NCI-H2227 treated with DMSO at 0.1 percent for 48 hours (cell line): ENCODE measurements at places on chromosomes 7 and 10.
A peak's percentile ranks its signal among the peaks of the same experiment; 100 is the strongest.

DNA sequence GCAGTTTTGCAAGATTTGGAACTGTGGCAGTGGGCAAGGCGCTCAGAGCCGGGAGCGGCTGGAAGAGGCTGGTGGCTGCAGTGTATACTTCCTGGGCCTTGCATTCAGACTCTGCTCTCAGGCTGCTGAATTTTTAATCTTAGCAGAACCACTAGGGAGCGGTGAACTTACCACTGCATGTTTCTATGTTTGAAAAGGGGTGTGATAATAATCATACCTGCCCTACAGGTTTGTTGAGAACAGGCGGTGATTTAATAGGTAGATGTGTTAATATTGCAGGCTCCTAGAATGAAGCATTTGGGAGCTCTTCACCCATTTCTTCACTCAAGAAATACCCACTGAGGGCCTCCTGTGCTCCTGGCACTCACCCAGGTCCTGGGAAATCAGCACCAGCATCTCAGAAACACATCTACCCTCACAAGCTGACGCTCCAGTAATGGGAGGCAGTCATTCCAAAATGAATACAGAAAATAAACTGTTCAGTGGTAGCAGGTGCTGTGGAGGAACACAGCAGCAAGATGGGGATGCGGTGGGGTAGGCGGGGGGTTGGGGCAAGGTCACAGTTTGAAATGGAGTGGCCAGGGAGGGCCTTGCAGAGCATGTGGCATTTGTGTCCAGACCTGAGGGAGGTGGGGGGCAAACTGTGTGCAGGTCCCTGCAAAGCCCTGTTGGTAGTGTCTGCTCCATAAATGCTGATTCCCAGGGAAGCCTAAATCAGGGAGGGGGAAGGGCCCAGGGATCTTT lies 41.0 kb downstream of the VWA2 start:
- no peak for DNase-seq

DNA sequence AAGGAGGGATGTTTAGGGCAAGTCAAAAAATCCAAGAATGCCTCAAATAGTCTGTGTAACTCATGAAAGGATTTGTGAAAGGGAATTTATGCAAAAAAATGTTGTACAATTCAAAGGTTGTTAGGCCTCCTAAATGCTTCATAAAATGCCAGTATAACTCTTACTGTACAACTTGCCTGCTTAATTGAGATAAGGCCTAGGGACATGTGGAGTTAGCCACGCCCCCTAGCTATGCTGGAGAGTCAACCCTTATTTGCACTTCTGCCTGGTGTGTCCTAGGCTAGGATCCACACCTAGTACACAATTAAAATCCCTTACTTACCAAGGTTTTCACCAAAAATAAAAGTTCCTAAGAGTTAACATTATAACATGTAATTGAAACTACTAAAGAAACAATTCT lies 77.2 kb downstream of the ZNF680 start:
- no peak for DNase-seq

- DNase-seq: no peak
These were observed 63.0 kb downstream of the HDAC9 start for GRCh38 chr7:18558503-18558902.

DNA sequence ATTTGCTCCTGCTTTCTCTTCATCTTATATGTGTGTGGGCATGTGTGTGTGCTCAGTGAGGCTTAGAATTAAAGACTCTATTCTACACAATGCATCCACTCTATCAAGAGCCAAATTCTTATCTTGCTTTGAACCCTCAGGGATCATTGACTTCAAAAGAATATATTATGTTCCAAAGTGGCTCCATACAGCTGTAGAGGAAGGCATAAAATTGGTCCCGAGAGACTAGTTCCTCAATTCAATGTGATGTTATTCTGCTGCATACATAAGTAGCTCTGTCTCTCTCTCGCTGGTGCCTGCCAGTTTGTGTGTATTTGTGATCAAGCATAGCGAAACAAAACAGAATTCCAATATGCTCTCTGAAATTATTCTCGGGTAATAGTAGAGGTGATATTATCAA lies 997.9 kb upstream of the POT1 start:
- DNase-seq: no peak

GRCh38 chr7:140049339-140050024 lies 13.3 kb downstream of the PARP12 start:
- no peak for DNase-seq

DNA sequence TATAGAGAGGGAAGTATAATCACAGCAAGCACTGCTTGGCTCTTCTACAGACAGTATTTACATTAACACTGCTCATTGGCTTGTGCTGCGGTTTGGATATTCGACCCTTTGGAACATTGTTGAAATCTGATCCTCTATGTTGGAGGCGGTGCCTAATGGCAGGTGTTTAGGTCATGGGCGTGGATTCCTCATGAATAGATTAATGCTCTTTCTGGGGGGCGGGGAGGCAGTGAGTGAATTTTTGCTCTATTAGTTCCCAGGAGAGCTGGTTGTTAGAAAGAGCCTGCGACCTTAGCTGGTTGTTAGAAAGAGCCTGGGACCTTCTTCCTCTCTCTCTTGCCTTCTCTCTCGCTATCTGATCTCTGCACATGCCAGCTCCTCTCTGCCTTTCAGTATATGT lies 77.3 kb upstream of the SVIL start:
- DNase-seq: peak; percentile 40

- DNase-seq: no peak
These were observed 9.5 kb upstream of the REPIN1 start for GRCh38 chr7:150358988-150359621.

- DNase-seq: no peak
These were observed 27.3 kb upstream of the CALD1 start for GRCh38 chr7:134752006-134752760.

DNA sequence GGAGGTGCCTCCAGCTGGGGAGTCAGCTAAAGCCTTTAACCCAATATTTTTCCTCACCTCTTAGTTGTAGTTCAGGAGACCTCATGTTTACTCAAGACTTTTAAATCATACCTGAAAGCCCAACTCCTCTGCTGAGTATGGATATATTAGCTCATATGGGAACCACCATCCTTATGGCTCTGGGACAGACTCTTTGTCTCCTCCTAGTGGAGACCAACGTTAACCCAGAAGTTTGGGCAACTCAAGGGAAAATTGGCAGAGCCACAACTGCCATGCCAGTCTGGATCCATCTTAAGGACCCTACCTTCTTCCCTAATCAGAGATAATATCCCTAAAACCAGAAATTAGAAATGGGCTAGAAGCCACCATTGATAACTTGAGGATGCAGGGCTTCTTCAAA lies 80.8 kb downstream of the TMEM106B start:
- DNase-seq: no peak

DNA sequence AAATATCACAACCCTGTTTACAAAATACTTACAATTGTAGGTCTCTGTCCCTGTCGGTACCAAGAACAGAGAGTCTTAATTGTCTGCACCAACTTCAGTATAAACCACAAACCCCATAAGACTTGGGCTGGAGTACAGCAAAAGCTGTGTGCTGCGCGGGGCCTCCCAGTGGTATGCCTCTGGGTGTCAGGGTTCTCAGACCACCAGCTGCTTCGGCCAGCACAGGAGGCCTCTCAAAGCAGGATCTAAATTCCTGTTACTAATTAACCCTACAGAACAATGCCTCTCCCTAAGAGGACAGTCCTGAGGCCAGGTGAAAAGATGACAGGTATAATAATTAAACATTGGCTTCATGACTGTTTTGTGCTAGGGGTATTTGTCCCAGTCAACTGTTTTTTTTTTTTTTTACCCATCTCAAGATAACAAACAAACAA lies 957 bp upstream of the SVIL start:
- no peak for DNase-seq

- DNase-seq: no peak
These were observed 93.1 kb downstream of the MAPK8 start for GRCh38 chr10:48399551-48399950.
